Stimulated activated CD4-positive, alpha-beta T cell treated with anti-CD3 and anti-CD28 coated beads, TNF-alpha, amount 100 ng/mL, for 4 hours (primary cell): ENCODE measurements at places on chromosomes 12 and 14.

GRCh38 chr12:121808623-121809022 lies 4.8 kb downstream of the SETD1B start:
- no peak for DNase-seq

DNA sequence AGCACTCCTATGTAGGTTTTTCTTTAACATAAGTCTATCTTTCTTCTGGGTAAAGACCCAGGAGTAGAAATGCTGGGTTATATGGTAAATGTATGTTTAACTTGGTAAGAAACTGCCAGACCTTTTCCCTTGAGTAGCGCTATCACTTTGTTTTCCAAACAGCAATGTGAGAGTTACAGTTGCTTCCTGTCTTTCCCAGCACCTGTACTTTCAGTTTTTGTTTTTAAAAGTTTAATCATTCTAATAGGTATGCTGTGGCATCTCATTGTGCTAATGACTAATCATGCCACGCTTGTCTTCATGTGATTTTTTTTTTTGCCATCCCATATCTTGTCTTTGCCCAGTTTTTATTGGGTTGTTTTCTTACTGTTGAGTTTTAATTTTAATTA lies 28.1 kb downstream of the GIT2 start:
- DNase-seq: no peak

DNA sequence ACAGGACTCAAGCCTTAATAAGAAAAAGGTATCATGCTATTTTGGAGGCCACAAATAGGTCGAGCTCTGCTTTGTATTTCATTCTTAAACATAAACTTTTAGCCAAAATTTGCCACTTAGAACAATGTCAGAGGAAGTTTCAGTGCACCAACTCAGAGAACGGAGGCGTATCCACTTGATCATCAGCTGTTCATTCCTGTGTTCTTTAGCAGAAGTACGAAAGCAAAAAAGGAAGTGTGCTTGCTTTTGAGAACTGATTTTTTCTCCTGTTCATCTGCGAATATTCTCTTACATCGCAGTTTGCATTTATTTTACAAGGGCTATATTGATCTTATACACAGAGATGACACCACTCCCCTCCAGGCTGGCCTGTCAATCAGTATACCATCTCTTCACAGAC lies 188.6 kb upstream of the SOX5 start:
- DNase-seq: no peak

GRCh38 chr12:79331870-79332269 lies 358.9 kb downstream of the PAWR start:
- DNase-seq: no peak

DNA sequence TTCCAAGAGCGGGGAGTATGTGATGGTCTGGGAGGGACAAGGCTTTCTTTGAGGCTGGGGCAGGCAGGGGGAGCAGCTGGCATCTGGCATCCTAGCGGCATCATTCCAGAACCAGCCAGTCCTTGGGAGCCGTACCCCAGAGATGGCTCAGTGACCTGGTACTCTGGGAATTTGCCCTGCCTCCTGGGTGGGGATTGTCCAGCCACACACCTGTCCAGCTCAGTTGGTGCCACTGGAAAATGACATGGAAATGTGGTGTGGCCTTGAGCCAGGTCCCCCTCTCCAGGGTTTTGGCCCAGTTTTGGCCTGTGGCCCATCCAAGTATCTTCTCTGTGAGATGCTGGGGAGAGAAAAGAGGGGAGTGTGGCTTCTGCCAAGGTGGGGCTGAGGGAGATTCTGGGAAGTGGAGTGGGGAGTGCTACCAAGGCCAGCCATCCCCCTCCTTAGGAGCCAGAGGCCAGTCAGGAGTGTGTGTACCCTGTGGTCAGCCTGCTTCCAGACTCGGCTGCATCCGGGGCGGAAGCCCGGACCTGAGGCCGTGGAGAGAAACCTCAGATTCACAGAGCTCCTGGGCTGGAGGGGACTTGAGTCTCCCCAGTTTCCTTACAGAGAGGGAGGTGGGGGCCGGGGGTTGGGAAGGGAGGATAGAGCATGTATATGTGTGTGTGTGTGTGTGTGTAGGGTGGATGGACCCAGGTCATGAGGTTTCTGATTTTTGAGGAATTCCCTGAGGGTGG lies 14.7 kb upstream of the KRT80 start:
- no peak for DNase-seq

GRCh38 chr12:4064008-4064407 lies 190.8 kb upstream of the PARP11 start:
- no peak for DNase-seq

DNA sequence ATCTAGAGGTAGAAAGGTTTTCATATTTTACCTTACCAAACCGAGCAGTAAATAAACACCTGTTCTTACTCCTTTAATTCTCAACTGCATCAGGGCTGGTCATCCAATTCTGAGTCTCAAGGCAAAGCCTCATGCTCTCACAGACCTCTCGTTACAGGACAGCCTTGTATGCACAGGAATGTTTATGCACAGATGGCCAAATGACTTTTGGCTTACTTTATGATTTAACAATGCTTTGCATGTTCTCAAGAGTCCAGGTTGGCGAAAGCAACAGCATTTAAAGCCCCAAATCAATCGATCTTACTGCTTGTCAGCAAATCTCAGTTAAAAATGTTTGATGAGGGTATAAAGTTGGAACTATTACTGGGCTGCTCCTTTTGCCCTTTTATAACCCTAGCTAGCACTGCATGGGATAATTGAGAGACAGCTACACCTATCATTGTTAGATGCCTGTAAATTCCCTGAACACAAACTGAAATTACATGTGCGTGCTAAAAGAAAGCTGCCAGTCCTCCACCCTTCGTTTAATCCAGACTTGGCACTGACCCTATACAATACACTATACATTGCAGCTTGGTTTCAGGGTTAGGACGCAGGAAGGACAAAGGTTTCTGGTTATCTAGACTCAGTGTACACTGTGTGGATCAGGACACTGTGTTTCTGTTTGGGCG lies 63.6 kb downstream of the TMCC3 start:
- no peak for DNase-seq

GRCh38 chr12:52837413-52837741 lies 3.3 kb upstream of the KRT79 start:
- no peak for DNase-seq

DNA sequence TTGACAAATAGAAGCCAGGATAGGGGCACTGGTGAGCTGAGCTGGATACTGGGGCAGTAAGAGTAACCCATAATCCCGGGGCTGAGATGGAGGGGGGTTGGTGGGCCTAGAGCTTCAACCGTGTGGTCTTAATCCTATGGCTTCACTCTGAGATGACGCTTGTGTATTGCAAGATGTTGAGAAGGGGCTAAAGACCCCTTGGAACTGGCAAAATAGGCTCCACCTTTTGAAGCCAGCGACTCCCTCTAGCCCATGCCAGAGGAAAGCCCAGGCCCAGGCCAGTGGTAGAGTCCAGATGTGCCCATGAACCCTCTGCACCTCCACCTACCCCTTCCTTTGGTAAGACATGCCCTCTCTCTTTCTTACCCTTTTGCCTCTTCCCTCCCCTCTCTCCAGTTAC lies 4.6 kb downstream of the HOXC12 start:
- DNase-seq: no peak

- no peak for DNase-seq
Observed at GRCh38 chr14:85461432-85462133, 68.4 kb upstream of the FLRT2 start.
